ENCODE measurements at places on chromosomes 1 and 21.

GRCh38 chr1:20185834-20186782 is at the start of the genes PLA2G2C and UBXN10:
Gene PLA2G2C, minus strand, starts transcription at chr1:20186518. Its CDS starts 9,155 bp downstream, at chr1:20177363.
Gene UBXN10, plus strand, starts transcription at chr1:20186096. Its CDS starts 4,466 bp downstream, at chr1:20190562.
- peak; percentile 22 for DNase-seq

DNA sequence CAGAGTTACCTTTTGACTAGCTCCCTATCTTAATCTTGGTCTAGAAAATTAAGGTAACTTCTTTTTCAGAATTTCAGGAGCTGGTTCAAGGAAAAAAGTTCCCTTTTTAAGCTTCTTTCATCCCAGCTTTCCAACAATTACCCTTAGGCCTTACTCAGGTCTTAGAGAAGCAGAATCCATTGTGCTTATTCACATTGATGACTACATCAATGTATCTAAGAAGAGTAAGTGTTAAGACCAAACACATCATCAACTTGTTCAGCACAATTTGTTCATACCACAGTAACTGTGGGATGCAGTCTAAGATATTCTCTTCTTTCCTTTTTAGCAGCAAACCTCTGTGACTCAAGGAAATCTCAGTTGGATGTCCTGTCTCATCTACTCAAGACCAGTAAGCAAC is 4.1 kb downstream of the MRPL9 start:
- DNase-seq = no peak

- DNase-seq = no peak
These were observed 501.9 kb upstream of the USP24 start for GRCh38 chr1:55717111-55717510.

GRCh38 chr1:58363585-58363984 is 182.9 kb downstream of the OMA1 start:
- DNase-seq = no peak

DNA sequence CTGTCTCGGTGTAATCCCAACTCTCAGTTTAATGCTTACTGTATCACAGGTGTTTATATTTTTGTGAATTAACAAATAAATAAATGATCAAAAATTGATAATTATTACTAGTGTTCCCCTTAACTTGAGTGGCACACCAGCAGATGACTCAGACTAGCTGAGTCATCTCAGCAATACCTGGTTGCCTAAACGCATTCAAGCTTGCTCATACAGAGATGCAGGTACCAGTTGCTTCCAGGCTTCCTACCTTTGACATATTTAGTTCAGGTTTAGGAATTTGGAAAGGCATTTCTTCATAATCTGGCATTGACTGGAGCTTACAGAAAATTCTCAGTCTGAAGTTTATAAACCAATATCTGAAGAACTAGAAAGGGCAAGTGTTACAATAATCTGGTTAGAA is 78.9 kb upstream of the LMO4 start:
- no peak for DNase-seq

DNA sequence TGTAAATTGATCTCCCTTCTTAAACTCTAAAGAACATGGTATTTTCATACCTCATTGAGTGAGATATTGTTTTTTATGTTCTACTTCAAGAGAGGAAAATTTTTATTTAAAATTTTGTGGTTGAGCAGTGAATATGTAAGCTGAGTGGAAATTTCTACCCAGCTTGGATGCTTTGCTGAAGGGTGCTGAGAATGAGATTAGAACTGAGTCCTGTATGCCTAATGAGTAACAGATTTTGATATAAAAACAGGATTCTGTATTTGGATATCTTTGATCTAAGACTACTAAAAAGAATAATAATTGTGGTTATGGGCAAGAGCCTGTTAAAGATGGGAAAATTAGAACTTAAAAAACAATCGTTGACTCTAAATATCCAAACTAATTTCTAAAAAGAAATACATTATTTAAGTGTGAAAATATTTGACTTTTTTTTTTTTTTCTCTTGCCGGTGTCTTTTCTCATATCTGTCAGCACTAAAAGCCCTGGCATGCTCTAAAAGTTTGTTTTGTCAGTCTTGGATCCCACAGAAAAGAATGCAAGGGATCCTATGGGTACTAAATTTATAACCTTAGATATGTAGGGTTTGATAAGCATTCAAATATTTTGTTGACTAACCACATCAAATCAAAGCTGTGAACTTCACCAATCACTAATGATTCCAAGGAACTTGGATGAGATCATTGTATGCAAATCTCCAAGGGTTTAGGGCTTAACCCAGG is 652.3 kb downstream of the PTPRC start:
- DNase-seq = no peak

- DNase-seq = peak; percentile 23
These were observed 995 bp upstream of the KIF26B start for GRCh38 chr1:245153552-245154428.

DNA sequence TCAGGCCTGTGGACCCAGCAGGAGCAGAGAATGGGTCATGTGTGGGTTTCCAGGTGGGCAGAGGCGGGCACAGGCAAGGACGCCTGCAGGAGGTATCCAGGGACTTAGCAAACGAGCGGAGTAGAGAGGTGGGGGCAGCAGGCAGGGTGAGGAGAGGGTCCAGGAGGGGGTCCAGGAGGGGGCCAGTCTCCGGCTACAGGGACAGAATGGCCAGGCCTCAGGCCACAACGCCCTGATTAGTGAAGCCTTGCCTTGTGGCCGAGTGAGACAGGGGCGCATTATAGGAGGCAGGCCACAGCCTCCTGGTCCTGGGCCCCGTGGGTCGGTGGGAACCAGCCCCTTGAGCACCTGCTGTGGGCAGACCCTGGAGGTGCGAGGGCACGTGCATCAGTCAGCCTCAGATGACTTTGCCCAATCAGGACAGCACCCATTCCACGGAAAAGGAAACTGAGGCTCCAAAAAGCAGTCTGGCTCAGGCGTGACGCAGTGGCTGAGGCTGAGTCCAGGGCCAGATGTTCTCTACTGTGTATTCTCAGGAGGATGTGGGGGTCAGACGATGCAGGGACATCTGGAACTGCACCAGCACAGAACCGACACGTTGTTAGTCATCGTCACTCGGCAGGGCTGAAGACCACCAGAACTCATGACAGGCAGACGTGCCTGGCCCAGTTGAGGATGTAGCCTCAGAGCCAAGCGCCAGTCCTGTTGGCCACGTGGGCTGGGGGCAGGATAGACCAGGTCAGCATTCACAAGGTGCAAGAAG is 113.7 kb downstream of the CRYAA start:
- DNase-seq = no peak

DNA sequence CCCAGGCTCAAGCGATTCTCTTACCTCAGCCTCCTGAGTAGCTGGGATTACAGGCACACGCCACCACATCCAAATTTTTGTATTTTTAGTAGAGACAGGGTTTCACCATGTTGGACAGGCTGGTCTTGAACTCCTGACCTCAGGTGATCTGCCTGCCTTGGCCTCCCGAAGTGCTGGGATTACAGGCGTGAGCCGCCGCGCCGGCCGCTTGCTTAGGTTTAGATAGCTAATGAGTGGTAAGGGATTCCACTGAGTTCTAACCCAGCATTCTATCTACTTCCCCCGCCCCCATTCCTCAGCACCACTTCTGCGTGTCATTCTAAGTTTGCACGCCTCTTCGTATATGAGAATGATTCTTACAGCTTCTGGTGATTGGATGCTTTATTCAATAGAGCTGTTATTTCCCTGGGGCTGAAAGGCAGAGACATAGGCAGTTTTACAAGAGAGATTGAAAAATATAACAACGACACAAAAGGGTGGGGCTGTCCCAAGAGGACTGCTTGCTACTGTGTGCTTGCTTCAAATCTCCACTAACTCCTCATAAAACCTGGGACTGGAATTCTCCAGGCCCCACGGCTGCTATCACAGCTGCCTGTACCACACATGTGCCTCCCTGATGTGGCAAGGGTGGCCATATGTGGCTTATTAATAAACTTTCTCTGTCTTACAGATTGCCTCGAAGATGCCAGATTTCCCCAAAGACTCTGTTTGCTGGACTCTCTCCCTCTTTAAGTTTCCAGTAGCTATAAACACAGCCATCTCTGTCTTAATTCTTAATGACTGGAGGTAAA is 23.7 kb upstream of the GREM2 start:
- no peak for DNase-seq

- no peak for DNase-seq
These were observed 51.2 kb downstream of the FBXO2 start for GRCh38 chr1:11602981-11603380.

DNA sequence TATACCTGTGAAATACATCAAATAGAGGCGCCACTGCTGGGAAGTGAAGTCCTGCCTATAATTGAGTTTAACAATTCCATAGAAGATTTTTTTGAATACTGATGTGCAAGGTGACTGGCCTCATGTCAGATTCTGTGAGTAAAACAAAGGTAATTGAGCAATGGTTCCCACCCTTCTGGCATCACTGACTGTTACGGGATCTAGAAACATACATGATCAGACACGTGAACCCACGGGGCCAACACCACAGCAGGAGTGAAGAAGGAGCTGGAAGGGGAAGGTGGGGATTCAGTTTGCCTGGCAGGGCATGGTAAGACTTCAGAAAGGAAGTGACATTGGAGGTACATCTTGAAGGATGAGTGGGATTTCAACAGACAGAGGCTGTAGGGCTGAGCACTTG is 270.2 kb downstream of the DISC1 start:
- DNase-seq = no peak

GRCh38 chr1:89529196-89529595 is 4.6 kb downstream of the LRRC8B start:
- DNase-seq = no peak

DNA sequence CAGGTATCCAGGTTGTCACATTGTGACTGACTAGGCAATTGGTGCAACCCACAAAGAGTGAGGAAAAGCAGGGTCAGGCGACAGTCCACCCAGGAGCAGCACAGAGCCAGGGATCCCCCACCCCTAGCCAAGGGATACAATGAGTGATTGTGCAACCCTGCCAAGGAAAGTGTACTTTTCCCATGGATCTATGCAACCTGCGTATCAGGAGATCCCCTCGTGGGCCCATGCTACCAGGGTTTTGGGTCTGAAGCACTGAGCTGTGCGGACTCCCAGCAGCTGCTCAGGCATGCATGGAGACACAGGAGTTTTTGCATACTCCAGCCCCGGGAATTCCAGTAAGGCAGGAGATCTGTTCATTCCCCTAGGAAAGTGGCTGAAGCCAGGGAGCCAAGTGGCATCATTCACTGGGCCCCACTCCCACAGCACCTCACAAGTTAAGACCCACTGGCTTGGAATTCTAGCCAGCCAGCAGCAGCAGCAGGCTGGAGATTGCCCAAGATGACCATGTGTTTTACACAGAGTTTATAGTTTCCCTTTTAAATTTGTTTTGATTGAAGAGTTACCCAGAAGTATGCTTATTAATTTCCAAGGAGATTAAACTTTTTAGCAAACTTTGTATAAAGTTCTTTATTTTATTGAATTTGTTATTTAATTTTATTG is 136.0 kb downstream of the LTN1 start:
- no peak for DNase-seq

GRCh38 chr1:225746361-225747179 is 31.1 kb upstream of the SRP9 start:
- DNase-seq = peak; percentile 65

DNA sequence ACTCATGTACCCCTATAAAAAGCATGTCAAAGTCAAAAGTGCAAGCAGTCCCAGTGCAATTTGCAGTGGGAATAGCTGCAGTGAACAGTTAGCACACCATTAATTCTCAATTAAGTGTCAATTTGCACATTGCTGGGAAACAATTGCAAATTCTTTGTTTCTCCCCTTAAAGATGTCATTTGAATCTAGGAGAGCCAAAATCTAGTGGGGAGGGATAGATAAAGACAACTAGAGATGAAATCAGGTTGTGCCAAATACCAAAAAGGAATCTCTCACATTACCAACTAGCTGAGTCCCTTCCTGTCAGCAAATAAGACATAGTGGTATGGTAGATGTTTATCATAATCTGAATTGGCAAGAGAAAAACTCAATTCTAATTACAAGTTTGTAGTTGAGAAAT is 330.7 kb downstream of the NUF2 start:
- no peak for DNase-seq

- no peak for DNase-seq
These were observed 33.6 kb downstream of the NUAK2 start for GRCh38 chr1:205287767-205288559.

GRCh38 chr21:22795091-22795490 is 1796.9 kb downstream of the NCAM2 start:
- no peak for DNase-seq

- DNase-seq = no peak
These were observed 8.2 kb upstream of the PRMT6 start for GRCh38 chr1:107048241-107048640.

DNA sequence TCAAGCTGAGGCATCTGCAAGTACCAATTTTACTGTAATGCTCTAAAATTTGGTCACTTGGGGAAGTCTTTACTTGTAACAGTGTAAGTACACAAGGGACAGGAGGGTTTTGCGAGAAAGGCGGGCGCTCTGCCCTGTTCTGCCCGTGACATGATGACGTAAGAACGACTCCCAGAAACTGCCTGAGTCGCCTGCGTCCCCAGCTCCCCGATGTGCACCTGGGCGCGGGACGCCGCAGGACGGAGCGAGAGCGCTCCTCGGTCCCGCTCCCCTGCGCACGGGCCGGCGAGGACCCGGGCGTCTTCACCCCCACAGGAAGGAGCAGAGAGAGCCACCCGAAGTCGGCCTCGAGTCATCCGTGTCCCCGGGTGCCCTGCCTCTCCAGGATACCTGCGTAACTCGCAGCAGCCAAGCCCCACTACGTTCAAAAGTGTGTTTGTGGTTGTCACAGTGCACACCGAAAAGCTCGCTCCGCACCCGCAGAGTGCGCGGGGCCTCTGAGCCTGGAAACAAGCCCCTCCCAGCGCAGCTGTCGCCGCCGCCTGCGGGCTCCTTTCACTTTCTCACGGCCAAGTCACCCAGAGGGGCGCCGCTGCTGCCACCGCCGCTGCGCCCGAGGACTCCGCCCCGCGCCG is 3.3 kb upstream of the ZBTB18 start:
- DNase-seq = no peak

GRCh38 chr1:69852151-69852550 is 284.4 kb downstream of the LRRC7 start:
- DNase-seq = no peak

DNA sequence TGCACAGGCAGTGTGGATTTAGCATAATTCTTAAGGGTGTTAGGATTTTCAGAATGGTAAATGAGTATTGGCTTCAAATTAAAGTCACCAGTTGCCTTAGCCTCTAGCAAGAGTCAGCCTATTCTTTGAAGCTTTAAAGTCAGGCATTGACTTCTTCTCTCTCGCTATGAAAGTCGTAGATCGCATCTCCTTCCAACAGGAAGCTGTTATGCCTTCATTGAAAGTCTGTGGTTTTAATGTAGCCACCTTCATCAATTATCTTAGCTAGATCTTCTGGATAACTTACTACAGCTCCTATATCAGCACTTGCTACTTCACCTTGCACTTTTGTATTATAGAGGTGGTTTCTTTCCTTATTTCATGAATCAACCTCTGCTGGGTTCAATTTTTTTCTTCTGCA is 320.2 kb downstream of the PTPRC start:
- DNase-seq = no peak

DNA sequence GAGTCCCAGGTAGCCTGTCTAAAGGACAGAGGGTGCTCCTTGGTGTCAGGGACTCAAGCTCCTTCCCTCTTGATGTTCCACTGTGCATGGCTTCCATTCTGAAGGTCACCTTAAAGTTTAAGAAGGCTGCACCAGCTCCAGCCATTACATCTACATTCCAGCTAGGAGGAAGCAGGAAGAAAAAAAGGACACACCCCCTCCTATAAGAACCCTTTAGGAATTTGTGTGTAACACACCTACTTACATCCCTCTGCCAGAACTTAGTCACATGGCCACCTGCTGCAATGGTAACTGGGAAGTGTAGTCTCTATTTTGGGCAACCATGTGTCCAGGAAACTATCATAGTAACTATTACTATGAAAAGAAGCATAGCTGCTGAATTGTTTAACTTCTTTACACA is 161.6 kb upstream of the KLHDC7A start:
- no peak for DNase-seq

Measured in caudate nucleus (tissue), 63 donors.